ENCODE measurements at places on chromosomes 1 and 21.
A peak's percentile ranks its signal among the peaks of the same experiment; 100 is the strongest.

DNA sequence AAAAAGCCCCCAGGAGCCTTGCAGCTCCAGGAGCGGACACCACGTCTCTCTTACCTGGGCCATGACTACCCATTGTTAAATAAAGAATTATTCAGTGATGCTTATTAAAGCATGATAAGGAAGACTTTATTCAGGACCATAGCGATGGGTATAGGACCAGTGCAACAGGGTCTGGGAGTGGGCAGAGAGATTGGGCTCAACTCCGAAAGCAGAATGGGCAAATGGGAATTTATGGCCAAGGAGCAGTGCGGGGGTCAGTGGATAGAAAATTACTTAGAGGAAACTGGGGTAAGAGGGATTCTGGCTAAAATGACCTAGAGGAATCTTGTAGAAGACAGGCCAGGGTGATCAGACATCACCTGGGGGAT, 580 bp upstream of the ATP5PO start:
- no peak for DNase-seq

DNA sequence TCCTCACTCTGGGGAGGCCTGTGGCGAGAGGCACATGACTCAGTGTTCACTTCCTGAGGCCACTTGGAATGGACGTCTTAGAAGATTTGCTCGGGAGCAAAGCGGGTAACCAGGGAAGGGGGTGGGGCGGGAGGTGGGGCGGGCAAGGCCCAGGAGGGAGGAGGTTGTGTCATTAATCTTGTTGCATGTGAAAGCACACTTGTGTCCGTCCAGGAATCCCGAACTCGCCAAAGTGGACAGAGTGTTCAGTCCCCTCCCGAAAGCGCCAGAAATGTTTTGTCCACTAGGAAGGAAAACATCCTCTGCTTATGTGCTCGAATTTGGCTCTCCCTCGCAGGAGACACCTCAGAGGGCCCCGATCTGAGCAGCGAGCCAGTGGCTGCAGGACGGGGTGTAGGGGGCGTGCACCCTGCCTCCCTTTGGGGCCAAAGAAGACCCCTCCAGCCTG, 84.2 kb downstream of the SPSB1 start:
- DNase-seq: no peak

DNA sequence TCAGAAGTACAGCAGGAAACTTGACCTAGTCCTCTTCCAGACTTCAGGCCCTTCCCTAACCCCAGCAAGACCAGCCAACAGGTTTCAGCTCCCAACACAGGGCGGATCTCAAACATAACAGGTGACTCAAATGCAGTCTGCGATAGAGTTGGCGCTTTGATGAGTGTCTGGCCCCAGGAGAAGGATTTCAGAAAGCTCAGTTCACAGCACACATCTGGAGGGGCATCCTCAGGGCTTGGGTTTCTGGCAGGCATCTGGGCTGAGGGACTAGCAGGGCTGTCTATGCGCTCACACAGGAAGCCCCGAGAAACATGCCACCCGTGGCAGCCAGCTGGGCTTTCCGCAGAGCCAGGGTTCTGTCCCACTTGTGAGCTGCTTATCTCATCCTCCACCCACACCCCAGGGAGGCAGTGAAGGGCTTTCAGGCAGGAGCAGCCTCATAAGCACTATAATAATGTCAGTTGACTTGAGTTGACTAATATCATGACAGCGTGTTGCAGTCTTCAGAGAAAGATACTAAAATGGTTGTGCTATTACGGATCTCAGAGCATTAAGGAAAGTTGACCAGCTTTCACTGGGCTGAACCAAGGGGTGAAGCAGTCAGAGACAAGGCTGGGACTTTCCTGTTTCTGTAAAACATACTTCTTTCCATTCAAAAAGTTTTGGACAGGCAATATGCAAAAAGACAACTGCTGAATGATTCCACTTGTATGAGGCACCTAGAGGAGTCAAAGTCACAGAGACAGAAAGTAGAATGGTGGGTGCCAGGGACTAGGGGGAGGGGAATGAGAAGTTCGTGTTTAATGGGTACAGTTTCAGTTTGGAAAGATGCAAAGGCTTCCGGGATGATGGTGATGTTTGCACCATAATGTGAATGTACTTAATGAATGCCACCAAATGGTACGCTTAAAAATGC, 233.0 kb upstream of the IRF2BP2 start:
- no peak for DNase-seq

DNA sequence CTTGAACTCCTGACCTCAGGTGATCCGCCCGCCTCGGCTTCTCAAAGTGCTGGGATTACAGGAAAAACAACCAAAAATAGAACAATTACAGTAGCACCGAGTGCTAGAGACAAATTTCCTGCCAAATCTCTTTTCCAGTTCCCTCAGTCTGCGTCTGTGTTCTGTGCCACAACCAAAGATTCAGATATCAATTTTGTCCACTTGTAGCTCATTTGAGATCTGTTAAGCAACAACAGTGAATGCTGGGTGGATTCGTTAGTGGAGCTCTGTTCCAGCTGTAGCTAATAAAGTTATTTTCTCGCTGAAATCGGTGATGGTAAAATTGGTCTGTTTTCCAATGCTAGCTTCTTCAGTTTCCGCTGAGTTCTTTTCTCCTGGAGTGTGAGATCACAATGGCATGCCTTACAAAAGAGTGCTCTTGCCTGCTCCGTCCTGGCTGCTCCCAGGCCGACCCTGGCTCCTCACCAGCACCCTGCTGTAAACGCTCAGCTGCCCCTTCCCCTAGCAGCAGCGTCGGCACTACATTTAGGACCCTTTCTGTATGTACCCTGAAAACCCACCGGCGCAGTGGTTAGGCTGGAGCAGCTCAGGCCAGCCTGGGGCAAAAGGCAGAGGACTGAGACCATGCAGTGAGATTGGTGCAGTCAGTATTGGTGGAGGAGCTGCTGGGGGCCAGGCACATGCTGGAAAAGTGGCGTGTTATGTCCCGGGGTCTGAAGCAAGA, 395.4 kb downstream of the KIF26B start:
- DNase-seq: no peak

DNA sequence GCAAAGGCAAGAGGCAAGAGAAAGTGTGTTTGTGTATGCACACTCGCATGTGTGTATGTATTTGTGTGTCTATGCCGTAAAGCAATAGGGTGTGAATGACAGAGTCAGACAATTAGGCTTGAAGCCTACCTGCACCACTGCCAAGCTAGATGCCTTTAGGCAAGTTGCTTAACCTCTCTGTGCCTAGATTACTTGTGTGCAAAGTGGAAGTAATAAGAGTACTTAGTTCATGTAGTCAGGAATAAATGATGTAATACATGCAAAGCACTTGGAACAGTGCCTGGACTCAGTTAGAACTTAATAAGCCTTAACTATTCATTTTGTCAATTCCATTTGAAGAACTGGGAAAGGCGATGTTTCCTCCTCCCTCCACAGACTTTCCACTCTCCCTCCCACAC, 31.7 kb downstream of the LAMB3 start:
- no peak for DNase-seq

- peak; percentile 30 for DNase-seq
These were observed 51.3 kb upstream of the IFFO2 start for GRCh38 chr1:19007491-19008441.

DNA sequence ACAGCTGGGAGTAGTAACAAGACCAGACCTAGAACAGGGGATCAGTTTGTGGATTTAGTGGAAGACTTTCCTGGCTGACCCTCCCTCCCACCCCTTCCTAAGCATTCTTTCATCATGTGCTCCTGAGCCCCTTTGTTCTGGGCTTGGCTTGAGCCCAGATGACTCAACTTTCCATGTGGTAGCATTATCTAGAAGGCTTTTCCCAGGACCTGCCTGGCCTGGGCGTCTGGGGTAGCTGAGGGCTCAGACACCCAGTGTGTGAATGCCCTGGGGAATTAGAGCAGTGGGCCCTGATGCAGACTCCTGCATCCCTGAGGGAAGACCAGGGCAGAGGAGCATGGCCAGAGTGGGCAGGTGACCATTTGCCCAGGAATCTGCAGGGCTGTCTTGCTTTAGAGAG, 44.1 kb upstream of the TSPAN2 start:
- DNase-seq: no peak

DNA sequence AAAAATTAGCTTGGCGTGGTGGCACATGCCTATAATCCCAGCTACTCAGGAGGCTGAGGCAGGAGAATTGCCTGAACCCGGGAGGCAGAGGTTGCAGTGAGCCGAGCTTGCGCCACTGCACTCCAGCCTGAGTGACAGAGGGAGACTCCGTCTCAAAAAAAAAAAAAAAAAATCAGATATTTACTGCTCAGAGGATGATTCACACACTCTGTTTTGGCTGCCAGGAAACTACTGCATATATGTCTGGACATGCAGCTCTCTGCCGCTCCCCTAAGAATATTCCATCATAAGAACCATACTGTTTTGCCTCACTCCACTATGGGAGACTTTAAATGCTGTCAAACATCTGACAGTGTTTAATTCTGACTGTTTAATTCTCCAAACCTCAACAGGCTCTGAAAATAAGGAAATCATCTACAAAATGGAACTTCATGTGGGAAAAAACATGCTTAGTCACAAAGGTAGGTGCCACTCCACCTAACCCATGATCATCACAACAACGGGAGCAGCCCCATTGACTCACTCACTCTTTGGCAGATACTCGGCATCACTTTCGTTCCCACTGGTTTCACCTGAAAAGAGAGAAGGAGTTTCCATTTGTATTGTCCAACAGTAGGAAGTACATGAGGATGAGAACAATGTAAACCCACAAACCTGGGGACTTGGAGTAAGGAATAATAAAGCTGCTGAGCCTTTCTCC, 29.3 kb upstream of the BCAS2 start:
- DNase-seq: no peak

DNA sequence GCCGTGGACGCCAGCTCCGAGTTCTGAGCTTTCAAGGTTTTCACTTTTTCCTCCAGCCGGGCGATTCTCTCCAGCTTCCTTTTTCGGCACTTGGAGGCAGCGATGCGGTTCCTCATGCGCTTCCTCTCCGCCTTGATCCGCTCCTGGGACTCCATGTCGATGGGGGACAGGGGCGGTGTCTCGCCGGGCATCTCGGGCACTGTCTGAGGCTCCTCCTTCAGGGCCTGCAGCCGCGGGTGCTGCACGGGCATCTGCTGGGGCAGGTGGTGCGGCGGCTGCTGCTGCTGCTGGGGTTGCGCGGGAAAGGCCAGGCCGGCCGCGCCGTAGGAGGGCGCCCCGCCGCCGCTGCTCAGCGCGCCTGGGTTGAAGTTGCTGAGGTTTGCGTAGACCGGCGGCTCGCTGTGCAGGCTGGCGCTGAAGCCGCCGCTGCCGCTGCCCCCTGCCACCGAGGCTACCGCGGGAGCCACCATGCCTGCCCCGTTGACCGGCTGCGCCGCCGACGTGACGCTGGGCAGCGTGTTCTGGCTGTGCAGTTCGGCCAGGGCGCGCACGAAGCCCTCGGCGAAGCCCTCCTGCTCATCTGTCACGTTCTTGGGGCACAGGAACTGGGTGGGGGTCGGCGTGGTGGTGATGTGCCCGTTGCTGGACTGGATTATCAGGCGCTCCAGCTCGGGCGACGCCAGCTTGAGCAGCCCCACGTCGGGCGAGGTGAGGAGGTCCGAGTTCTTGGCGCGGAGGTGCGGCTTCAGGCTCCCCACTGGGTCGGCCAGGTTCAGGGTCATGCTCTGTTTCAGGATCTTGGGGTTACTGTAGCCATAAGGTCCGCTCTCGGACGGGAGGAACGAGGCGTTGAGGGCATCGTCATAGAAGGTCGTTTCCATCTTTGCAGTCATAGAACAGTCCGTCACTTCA, 1.4 kb downstream of the JUN start:
- DNase-seq: peak; percentile 45

DNA sequence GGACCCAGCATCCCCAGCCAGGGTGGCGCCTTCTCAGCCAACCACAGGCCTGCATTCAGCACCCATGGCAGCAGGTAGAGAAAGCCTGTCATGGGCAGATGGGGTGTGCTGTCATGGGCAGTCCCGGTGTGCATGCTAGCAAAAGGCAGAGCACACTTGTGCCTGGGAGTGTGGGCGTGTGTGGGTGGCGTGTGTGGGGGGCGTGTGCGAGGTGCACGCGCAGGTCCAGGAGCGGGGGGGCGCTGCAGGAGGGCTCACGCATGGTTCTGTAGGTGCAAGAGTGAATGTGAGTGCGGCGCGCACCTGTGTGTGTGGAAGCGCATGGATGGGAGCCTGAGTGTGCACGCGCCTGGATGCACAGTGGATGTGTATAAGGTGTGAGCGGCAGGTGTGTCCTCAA, 137.2 kb downstream of the CASZ1 start:
- no peak for DNase-seq

DNA sequence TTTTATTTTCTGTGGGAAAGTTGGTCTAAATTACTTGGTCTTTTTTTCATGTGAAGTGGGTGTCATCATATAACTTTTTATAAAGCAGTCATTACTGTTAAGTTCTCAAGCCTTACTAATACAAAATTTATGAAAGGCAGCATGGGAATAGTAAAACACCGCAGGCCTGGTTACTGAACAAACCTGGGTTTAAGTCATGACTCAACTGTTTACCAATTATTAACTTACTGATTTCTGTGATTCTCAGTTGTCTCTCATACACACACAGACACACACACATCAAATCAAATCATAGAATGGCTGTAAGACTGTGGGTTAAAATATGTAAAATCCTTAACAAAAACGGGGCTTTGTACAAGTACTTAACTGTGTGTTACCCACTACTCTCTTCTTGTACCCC, 14.6 kb downstream of the MAEL start:
- DNase-seq: no peak

GRCh38 chr1:52266507-52266906, 99.5 kb downstream of the CC2D1B start:
- no peak for DNase-seq

DNA sequence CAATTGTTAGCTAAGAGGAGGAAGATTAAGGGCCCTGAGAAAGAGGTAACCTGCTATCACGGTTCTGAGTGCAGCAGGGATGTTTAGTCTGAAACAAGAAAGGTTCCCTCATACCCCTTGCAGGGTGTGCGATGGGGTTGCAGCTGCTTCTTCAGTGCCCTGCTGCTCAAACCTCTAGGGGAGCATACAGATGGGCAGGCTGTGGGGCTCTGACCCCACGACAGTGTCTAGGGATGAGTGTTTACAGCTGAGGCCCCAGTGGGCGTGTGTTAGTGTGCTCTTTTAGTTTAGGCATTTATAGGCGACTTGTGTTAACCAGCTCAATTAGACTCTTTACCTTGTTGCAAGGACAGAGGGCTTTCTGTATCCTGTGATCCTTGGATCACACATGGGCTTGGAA, 41.3 kb upstream of the PLA2G5 start:
- no peak for DNase-seq

DNA sequence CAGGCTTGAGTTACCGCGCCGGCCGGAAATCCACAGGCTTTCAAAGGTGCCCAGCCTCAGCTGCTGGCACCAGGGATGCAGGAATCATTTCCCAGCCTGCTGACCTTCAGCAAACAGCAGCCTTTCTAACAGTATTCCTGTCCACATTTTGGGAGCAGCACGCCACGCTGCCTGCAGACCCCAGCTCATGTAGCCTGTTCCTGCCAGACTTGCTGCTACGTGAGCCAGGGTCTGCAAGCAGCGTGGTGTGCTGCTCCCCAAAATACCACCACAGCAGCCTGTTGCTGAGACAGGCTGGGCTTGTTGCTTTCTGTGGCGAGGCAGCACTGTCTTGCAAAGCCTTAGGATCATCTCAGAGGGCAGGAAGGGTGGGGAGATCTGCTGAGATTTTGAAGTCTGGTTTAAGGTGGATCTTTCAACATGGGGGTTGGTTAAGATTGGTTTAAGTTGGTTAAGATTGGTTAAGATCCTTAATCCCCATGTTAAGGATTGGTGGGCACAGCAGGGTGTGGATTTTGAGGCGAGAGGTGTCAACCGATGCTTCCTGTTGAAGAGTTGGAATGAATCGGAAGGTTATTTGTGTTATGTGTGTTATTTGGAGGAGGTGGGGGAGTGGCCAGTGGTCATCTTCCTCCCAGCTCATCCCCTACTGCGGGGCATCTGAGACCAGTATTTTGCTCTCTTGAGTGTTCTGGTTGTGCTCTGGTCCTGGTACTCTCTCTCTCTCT, 12.9 kb downstream of the FAAH start:
- no peak for DNase-seq
